B cell (primary cell): ENCODE measurements at places on chromosomes 11 and 22.
A peak's percentile ranks its signal among the peaks of the same experiment; 100 is the strongest.

DNA sequence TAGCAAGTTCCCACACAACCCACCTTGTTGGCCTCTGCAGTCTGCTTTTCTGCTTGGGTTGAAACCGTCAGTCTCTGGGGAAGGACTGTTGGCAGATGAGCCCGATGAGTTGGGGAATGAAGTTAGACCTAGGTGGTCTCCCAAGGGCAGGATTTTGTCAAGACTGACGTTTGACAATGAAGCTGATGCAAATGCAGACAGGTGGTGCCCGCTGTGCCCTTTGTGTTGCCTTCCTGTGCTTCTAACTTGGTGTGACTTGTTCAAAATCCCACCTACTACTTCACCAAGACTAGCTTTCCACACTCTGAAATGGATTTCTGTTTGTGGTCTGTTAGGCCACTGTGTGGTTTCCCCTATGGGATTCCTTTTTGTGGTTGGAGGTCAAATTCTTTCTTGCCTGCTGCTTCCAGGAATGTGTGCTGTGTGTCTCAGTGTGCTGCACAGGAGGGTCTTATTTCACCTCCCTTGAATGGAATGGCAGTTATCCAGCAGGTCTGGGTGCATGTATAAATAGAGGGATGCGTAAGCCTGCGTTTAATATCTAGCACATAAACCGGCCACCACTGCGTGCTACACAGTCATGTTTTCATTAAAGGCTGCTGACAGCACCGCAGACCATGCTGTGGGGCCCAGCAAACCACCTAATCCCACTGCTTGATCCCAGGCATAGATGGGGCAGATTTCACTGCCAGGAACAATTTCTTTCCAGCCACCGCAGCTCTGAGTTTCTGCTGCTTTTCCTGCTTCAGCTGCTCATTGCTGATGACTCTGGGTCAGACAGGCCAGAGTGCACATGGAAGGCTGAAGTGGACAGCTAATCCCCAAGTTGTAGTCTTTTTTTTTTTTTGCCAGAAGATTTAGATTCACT, 44.8 kb downstream of the ADAMTS8 start:
- DNase-seq = no peak

DNA sequence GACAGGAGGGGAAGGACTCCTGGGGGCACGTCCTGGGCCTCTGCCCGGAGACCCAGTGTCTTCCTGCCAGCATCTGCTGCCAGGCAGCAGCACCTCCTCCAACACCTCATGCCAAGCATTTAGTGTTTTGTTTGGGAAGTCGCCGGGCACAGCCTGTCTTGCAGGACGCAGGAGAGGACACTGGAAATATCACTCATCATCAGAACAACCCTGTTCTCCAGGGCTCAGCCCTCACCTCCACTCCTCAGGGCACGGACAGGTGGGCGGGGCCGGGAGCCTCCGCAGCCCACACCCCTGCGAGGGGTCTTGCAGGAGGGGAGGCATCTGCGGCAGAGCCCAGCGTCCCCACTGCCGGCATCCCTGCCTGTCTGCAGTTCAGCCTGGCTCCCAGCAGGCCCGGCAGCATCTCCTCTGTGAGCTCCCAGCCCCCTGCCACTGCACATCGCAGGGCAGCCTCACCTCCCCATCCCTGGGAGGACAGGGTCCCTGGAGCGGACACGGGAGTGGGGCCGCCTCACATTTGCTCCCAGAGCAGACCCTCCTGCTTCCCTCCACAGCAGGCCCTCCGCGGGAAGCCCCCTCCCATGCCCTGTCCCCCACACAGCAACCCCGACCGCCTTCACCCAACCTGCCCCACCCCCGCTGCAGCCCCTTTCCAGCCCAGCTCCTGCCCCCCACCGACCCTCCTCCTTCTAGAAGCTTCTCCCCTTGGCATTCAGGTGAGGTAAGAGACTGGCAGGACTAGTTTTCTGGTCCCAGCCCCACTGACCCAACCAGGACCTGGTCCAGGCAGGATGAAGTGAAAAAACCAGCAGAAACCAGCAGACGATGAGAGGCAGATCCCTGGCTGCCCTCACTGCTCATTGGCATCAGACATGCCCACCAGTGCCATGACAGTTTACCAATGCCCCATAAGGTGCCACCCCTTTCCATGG, 72.7 kb downstream of the BRD1 start:
- DNase-seq = no peak

- no peak for DNase-seq
These were observed 164.8 kb upstream of the BDNF start for GRCh38 chr11:27865105-27865504.

- no peak for DNase-seq
These were observed 29.1 kb downstream of the RAB38 start for GRCh38 chr11:88146106-88146505.

DNA sequence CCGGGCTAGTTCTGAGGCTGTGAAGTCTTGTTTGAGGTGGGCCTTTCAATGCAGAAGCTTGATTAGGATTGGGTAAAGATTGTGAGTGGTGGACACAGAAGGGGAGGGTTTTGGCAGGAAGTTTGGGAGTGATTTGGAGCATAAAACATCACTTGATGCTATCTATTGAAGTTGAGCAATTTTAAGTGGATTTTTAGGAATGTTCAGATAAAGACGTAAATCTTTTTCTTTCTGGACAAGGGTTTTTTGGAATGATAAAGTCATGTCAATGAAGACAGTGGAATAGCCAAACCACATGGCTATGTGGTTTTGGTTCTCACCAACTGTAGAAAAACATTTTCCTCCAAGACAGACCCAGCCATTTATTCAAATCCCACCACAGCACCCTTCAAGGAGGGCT, 111.2 kb upstream of the SNX19 start:
- no peak for DNase-seq

GRCh38 chr11:117428856-117429229, 101.2 kb downstream of the CEP164 start:
- DNase-seq = no peak

DNA sequence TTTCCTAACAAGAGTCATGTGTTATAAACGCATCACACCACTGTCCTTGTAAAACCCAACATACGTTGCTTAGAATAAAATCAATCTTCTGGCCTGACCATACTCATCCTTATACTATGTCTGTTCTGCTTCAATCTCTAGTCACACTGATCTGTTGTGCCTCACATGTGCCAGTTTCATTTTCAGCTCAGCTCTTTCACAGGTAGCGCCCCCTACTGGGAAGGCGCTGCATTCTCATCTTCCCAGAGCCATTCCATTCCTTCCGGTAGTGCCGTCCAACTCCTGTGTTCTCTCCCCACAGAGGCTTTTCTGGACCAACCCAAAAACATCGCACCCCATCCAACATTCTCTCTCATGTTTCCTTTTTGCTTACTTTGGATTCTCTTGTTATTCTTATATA, 22.2 kb downstream of the CASP5 start:
- peak; percentile 66 for DNase-seq

- DNase-seq = no peak
These were observed 121.6 kb downstream of the KIRREL3 start for GRCh38 chr11:126878913-126879482.

GRCh38 chr11:22624742-22625447, 728 bp downstream of the FANCF start:
- no peak for DNase-seq

- peak; percentile 78 for DNase-seq
These were observed 25.0 kb downstream of the SWAP70 start for GRCh38 chr11:9688716-9689511.

GRCh38 chr11:2533587-2534133, 88.9 kb downstream of the KCNQ1 start:
- peak; percentile 49 for DNase-seq

DNA sequence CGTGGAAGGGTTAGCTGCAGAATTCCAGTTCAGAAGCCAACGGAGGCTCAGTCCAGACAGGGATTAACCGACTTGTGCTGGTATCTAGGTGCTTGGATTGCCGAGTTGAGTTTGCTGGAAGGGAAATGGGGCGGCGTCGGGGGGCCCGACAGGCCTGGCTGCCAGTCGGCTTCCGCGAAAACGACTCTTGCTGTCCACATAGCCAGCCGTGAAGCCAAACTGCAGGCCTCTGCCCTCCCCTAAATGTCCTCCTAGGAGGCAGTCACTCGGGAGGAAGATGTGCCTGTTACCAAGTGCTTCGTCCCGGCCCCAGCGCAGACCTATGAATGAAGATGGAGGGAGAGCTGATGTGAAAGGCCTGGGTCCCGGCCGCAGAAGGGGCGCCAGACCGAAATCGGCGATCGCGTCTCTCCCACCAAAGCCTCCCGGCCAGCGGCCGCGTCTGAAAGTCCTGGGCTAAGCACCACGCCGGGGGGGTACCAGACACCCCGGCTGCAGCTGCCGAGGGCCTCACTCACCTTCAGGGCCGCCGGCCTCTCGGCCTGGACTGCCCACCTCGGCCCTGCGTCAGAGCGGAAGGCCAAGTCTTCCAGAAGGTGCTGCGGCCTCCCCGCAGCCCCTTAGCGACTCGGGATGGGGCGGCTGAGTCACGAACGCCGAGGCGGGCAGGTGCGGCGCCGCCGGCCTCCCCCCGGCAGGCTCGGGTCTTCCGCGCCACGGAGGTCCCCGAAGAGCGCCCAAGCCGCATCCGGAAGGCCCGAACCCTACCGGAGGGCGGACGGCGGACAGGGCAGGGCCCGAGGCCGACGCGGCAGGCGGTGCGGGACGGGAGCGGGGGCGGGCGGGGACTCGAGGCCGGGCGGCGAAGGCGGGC, 7.5 kb downstream of the DPAGT1 start:
- DNase-seq = no peak

DNA sequence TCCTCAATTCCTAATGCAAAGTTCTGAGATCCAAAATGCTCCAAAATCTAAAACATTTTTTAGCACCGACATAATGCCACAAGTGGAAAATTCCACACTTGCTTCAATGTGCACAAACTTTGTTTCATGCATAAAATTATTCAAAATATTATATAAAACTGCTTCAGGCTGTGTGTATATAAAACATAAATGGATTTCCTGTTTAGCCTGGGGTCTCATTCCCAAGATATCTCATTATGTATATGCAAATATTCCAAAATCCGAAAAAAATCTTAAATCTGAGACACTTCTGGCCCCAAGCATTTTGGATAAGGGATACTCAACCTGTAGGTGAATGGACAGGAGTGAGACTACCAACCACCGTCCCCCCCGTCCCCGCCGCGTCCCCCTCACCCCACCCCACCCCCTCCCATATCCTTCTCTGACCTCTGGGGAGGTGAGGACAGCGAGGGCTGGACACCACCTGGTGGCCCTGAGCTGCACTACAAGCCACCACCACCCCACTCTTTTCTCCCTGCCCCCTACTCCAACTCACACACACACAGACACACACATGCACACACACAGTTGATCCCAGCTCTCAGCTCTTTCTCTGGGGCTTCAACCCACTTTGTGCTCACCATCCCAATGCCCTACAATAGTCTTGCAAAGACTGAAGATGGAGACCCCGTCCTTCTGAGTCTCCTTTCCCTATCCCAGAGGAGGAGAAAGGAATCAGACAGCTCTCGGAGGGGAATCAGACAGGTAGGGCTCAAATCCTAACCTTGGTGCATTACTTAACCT, 101.0 kb downstream of the PDE2A start:
- DNase-seq = no peak

GRCh38 chr22:43878079-43878795, 13.6 kb downstream of the PNPLA5 start:
- no peak for DNase-seq

DNA sequence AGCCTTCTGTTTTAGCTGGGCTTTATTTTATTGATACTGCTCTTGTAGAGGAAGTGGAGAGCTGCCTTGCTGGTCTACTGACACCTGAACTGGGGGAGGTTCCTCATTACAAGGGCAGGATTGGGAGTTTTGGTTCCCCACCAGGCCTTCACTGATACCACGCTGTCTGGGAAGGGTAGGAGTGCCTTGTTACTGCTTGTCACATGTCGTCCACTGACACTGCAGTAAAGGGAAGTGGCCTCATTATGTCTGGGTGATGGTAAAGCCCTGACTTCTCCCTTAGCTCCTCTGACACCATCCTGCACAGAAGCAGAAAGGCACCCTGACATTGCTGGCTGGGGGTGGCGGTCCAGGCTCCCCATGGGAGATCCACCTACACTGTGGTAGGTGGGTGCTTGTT, 38.7 kb upstream of the ELF5 start:
- DNase-seq = no peak

- no peak for DNase-seq
These were observed 5.0 kb downstream of the PDGFB start for GRCh38 chr22:39239561-39240423.

DNA sequence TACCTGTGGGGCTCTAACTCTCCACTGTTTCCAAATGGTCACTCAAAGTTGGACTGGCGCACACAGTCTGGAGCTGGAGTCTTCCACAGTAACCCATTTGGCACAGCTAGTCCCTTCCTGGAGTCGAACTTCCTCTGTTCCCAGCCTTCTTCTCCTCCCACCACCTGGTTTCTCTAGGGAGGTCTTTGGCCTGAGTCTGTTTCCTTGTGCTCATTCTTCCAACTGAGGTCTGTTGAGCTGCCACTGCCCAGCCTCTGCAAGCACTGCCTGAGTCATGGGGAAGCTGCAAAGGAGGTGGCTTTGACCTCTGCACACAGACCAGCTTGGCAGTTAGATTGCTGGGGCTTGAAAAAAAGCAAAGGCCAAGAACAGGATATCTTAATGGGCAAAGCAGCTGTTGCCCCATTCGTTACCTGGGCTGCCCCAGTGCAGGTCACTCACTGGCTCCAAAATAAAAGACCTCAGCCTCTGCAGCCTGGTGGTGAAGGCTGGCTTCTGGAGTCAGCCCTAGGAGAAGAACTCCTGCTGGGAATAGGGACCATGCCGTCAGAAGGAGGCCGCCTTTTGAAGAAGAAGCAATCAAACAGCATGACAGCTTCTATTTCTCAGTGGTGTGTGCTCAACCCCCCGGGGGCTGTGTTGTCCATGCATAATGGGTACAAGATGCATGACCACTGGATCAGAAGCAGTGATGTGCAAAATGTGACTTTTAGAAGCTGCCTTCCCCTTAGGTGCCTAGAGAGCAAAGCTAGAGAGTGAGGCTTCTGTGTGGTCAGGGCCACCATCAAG, 3.0 kb downstream of the ADAMTS15 start:
- DNase-seq = no peak

- no peak for DNase-seq
These were observed 82.5 kb upstream of the SORL1-AS1 start for GRCh38 chr11:121535129-121535796.

DNA sequence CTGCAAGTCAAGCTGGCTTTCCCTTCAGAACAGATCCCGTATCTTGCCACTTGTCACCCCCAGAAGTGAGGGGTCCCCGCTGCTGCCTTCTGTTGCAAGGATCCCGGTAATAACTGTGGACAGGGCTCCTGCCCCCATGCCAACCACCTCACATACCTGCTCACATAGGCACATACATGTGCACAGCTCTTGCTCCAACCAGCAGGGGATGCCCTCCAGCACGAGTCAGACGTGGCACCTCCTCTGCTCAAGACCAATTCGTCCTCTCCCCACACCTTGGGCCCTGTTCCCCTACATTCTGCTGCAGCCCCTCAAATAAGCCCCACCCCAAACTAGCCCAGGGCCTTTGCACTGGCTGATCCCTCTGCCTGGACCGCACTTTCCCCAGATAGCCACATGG, 163.3 kb downstream of the CRYBB2 start:
- no peak for DNase-seq

DNA sequence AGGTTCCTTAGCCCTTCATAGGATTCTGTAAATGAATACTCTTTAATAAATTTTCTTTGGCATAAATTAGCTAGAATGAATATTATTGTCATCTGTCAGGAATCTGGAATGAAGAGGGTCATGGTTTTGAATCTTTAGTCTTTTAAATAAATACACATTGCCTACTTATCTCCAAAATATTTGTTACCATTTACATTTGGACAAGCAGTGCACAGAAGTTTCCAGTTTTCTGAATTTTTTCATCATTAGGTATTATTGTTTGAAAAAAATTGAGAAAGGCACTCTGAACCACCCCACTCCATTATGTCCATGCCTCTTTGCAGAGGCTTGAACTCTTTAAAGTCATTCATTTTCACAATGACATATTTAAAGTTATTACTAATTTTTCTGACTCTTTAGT, 549.0 kb upstream of the LUZP2 start:
- no peak for DNase-seq

GRCh38 chr11:35292279-35292678, 127.1 kb downstream of the SLC1A2 start:
- DNase-seq = no peak
